ENCODE measurements at places on chromosomes 2 and 18.

GRCh38 chr2:199495147-199495546 is 37.4 kb upstream of the SATB2 start:
- DNase-seq = no peak
- H3K4me3 ChIP-seq = no peak overlapping the region
- no peaks in the 10 kb centered on the region for H3K36me3 ChIP-seq
- no peaks in the 10 kb centered on the region for H3K27me3 ChIP-seq

DNA sequence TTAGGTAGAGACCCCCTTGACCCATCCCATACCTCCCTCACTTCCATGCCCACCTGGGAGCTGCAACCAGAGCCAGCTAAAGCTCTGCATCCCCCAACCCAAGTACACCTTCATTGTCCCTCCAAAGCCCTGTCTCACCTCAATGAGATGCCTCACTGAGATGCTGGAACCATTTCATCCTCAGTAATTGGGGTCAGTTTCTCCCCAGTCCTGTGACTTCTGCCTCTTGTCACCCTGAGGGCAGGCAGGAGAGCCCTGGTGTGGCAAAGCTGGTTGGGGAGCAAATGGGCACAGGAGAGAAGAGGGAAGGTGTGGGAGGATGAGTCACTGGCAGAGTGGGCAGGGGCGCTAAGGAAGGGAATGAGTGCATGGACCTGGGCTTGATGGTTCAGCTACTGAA is 27.9 kb upstream of the NT5DC4 start:
- H3K4me3 ChIP-seq = no peak overlapping the region
- H3K27ac ChIP-seq = no peak overlapping the region
- no peaks in the 10 kb centered on the region for H3K27me3 ChIP-seq
- H3K4me1 ChIP-seq = no peaks in the 10 kb centered on the region
- no peaks in the 10 kb centered on the region for H3K36me3 ChIP-seq

- H3K4me3 ChIP-seq = no peak overlapping the region
- no peak overlapping the region for H3K27ac ChIP-seq
- H3K4me1 ChIP-seq = peaks cover 9% of the 10 kb centered on the region
- no peak for DNase-seq
- no peaks in the 10 kb centered on the region for H3K27me3 ChIP-seq
- H3K36me3 ChIP-seq = no peaks in the 10 kb centered on the region
Observed at GRCh38 chr2:196510246-196510645, 129.3 kb upstream of the CCDC150 start.

DNA sequence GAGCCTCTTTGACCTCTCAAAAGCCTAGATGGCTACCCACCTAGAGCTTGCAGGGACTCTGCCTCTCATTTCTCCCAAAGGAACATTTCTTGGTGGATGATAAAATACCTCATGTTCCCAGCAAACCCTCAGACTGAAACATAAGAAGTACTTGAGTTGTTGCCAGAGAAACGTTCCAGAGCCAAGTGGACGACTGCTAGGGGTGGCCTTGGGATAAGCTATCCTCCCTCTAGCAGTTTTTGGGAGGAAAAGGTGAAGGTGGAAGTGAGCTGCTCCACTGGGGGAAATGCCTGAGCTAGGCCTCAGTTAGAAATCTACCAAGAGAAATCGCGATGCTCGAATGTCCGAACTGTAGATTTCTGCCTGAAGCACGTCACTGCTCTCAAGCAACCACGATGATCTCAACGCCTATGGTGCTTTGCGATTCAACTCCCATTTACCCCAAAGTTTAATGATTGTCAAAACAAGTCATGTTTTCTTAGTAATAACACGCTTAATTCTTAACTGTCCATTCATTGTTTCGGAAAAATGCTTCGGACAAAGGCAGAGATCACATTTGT is 91.5 kb downstream of the CCBE1 start:
- peak; percentile 45 for DNase-seq
- H3K4me1 ChIP-seq = peaks cover 23% of the 10 kb centered on the region
- no peaks in the 10 kb centered on the region for H3K27me3 ChIP-seq
- no peaks in the 10 kb centered on the region for H3K36me3 ChIP-seq
- H3K4me3 ChIP-seq = no peak overlapping the region
- no peak overlapping the region for H3K27ac ChIP-seq

DNA sequence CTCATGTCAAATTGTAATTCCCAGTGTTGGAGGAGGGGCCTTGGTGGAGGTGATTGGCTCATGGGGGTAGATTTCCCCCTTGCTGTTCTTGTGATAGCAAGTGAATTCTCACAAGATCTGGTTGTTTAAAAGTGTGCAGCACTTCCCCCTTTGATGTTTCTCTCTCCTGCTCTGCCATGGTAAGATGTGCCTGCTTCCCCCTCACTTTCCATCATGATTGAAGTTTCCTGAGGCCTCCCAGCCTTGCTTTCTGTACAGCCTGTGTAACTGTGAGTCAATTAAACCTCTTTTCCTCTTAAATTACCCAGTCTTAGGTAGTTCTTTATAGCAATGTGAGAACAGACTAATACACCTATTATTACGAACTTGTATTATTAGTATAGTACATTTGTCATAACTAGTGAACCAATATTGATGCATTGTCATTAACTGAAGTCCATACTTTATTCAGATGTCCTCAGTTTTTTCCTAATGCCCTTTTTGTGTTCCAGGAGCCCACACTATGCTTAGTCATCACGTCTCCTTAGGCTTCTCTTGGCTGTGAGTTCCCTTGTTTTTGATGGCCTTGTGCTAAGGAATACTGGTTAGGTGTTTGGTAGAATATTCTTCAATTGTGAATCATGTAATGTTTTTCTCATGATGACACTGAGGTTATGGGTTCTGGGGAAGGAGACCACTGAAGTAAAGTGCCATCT is 4.5 kb upstream of the MAP3K2 start:
- H3K27me3 ChIP-seq = no peaks in the 10 kb centered on the region
- H3K4me3 ChIP-seq = no peak overlapping the region
- no peak overlapping the region for H3K27ac ChIP-seq
- DNase-seq = no peak
- H3K36me3 ChIP-seq = no peaks in the 10 kb centered on the region

DNA sequence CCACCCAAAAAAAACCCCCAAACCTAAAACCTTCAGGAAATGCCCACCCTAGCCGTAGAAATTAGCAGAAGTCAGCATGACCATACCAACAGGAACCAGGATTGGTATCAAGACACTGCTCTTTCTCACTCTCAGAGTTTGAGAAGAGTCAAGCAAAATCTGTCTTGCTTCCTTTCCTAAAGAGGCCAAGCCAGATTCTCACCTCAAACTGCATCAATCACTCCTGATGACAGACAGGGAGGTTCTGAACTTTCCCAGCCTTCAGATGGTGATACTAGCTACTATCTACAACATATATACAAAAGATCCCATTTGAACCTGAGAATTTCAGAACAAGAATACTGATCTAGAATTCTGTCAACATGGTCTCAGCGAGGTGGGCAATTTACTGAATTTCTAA is 29.7 kb downstream of the CCDC93 start:
- peaks cover 9% of the 10 kb centered on the region for H3K4me1 ChIP-seq
- H3K36me3 ChIP-seq = peaks cover 5% of the 10 kb centered on the region
- DNase-seq = no peak
- no peaks in the 10 kb centered on the region for H3K27me3 ChIP-seq
- H3K4me3 ChIP-seq = no peak overlapping the region
- H3K27ac ChIP-seq = no peak overlapping the region

GRCh38 chr18:33446604-33447003 is 6.1 kb upstream of the CCDC178 start:
- no peak overlapping the region for H3K4me3 ChIP-seq
- H3K27ac ChIP-seq = no peak overlapping the region
- no peaks in the 10 kb centered on the region for H3K4me1 ChIP-seq
- H3K27me3 ChIP-seq = no peaks in the 10 kb centered on the region
- H3K36me3 ChIP-seq = no peaks in the 10 kb centered on the region
- no peak for DNase-seq

GRCh38 chr2:121960251-121960650 is 204.8 kb downstream of the TSN start:
- no peak for DNase-seq
- no peak overlapping the region for H3K27ac ChIP-seq
- H3K27me3 ChIP-seq = no peaks in the 10 kb centered on the region

GRCh38 chr2:8939486-8940114 is 63.9 kb downstream of the MBOAT2 start:
- no peaks in the 10 kb centered on the region for H3K4me1 ChIP-seq
- no peak overlapping the region for H3K4me3 ChIP-seq
- no peak for DNase-seq
- no peaks in the 10 kb centered on the region for H3K27me3 ChIP-seq
- no peak overlapping the region for H3K27ac ChIP-seq

GRCh38 chr2:48572816-48573215 is 42.9 kb downstream of the STON1 start:
- no peak overlapping the region for H3K27ac ChIP-seq
- no peaks in the 10 kb centered on the region for H3K36me3 ChIP-seq
- no peaks in the 10 kb centered on the region for H3K4me1 ChIP-seq
- H3K27me3 ChIP-seq = no peaks in the 10 kb centered on the region

DNA sequence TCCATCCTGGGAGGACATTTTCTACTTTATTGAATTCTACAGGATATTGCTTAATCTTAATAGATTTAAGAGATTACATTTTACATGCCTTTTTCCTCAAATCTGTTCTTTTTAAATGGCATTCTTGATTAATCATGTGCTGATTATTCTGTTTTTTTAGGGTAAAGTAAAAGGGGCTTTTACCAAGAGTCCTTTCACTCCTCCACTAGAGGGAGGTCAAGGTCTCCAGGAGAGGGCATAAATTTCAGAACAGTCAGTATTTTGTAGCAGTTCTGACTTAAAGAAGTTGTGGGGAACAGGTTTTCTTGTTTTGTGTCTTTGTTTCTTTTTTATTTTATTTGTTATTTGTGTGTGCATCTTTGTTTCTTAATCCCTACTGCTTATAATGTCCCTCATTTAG is 25.4 kb downstream of the WDR75 start:
- H3K4me3 ChIP-seq = no peak overlapping the region
- no peaks in the 10 kb centered on the region for H3K27me3 ChIP-seq
- no peak overlapping the region for H3K27ac ChIP-seq

DNA sequence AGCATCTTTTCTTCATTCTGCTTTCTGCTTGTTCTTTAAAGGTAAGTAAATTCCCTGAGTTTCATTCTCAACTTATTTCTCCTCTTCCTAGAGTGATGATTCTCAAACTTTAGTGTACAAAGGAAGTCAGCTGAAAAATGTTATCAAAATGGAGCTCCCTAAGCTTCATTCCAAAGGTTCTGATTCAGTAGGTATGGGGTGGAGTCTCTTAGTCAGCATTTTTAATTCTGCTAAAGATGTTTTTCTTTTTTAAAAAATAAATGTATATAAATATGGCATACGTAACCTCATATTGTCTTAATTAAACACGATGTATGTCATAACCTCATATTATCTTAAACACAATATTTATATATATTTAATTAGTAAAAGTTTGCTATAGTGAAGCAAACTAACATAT is 3.1 kb upstream of the CSRNP3 start:
- no peak overlapping the region for H3K27ac ChIP-seq
- no peak for DNase-seq
- no peaks in the 10 kb centered on the region for H3K36me3 ChIP-seq
- H3K4me3 ChIP-seq = no peak overlapping the region
- no peaks in the 10 kb centered on the region for H3K4me1 ChIP-seq
- H3K27me3 ChIP-seq = no peaks in the 10 kb centered on the region

DNA sequence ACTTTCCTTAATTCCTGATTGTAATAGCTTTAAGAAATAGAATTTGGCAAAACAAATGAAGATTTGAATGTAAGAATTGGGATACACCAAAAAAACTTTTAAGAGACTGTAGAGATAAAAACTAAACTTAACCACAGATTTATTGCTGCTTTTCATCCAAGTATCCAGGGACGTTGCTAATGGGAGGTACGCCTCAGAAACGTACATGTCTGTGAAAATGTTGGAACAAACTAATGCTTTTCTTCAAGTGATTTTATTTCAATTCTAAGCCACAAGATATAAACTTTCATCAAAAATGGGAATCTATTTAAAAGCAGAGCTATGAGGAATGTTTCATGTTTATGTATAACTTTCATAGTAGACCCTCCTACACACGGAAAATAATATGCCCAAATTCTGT is 66.3 kb downstream of the ARHGAP15 start:
- no peaks in the 10 kb centered on the region for H3K36me3 ChIP-seq
- no peak overlapping the region for H3K27ac ChIP-seq
- H3K4me3 ChIP-seq = no peak overlapping the region
- H3K27me3 ChIP-seq = no peaks in the 10 kb centered on the region
- no peak for DNase-seq

- no peaks in the 10 kb centered on the region for H3K27me3 ChIP-seq
- DNase-seq = no peak
- no peak overlapping the region for H3K4me3 ChIP-seq
- H3K36me3 ChIP-seq = no peaks in the 10 kb centered on the region
Observed at GRCh38 chr2:2033691-2034090, 289.4 kb upstream of the PXDN start.

- no peaks in the 10 kb centered on the region for H3K36me3 ChIP-seq
- DNase-seq = no peak
- no peak overlapping the region for H3K27ac ChIP-seq
- H3K4me1 ChIP-seq = peaks cover 63% of the 10 kb centered on the region
- no peaks in the 10 kb centered on the region for H3K27me3 ChIP-seq
- H3K4me3 ChIP-seq = no peak overlapping the region
Observed at GRCh38 chr2:109453371-109453995, 160.3 kb downstream of the SEPTIN10 start.

- H3K27ac ChIP-seq = no peak overlapping the region
- no peak for DNase-seq
- no peaks in the 10 kb centered on the region for H3K36me3 ChIP-seq
- H3K27me3 ChIP-seq = no peaks in the 10 kb centered on the region
Observed at GRCh38 chr2:241909769-241910168, 40.2 kb downstream of the RTP5 start.

DNA sequence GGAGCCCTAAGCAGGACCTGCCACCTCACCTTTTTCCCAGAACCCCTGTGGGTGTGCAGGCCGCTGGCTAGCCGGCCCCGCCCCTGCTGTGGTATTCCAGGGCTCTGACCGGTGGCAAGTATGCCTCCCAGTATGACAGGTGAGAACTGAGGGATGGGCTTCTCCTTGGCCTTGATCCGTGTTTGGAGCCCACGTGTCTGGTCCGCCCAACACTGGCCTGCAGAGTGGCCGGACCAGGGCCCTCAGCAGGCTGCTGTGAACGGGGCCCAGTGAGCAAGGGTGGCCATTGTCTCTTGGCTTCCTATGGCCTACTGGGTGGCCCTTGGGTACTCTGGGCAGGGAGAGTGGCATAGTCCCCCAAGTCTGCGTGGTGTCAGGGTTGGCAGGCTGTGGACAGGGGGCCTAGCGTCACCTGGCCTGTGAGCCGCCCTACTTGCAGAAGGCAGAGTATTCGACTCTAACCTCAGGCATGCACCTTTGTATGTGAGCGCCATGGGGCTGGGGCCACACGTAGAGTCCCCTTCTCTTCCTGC is 1.8 kb downstream of the RNPEPL1 start:
- H3K4me1 ChIP-seq = peaks cover 30% of the 10 kb centered on the region
- no peaks in the 10 kb centered on the region for H3K27me3 ChIP-seq
- H3K27ac ChIP-seq = no peak overlapping the region
- H3K4me3 ChIP-seq = no peak overlapping the region
- H3K36me3 ChIP-seq = peaks cover 10% of the 10 kb centered on the region
- peak; percentile 0 for DNase-seq

- H3K4me1 ChIP-seq = no peaks in the 10 kb centered on the region
- H3K27ac ChIP-seq = no peak overlapping the region
- no peaks in the 10 kb centered on the region for H3K27me3 ChIP-seq
- no peak for DNase-seq
- H3K4me3 ChIP-seq = no peak overlapping the region
Observed at GRCh38 chr2:117170897-117171296, 643.6 kb upstream of the DDX18 start.

GRCh38 chr2:128498086-128498485 is 179.4 kb upstream of the HS6ST1 start:
- H3K27me3 ChIP-seq = no peaks in the 10 kb centered on the region
- no peak for DNase-seq
- H3K4me3 ChIP-seq = no peak overlapping the region
- H3K36me3 ChIP-seq = no peaks in the 10 kb centered on the region
- H3K4me1 ChIP-seq = no peaks in the 10 kb centered on the region

- DNase-seq = no peak
- no peaks in the 10 kb centered on the region for H3K4me1 ChIP-seq
- no peak overlapping the region for H3K27ac ChIP-seq
- no peaks in the 10 kb centered on the region for H3K36me3 ChIP-seq
- no peak overlapping the region for H3K4me3 ChIP-seq
Observed at GRCh38 chr2:157489983-157490382, 46.1 kb upstream of the CYTIP start.

Measured in thyroid gland (tissue), 4 donors.